Head of caudate nucleus (tissue), 42 donors: ENCODE measurements at places on chromosomes 2 and 18.

GRCh38 chr2:66171530-66171929 is 263.4 kb upstream of the MEIS1 start:
- DNase-seq = no peak

GRCh38 chr2:224412141-224413015 is 10.5 kb upstream of the FAM124B start:
- DNase-seq = no peak

DNA sequence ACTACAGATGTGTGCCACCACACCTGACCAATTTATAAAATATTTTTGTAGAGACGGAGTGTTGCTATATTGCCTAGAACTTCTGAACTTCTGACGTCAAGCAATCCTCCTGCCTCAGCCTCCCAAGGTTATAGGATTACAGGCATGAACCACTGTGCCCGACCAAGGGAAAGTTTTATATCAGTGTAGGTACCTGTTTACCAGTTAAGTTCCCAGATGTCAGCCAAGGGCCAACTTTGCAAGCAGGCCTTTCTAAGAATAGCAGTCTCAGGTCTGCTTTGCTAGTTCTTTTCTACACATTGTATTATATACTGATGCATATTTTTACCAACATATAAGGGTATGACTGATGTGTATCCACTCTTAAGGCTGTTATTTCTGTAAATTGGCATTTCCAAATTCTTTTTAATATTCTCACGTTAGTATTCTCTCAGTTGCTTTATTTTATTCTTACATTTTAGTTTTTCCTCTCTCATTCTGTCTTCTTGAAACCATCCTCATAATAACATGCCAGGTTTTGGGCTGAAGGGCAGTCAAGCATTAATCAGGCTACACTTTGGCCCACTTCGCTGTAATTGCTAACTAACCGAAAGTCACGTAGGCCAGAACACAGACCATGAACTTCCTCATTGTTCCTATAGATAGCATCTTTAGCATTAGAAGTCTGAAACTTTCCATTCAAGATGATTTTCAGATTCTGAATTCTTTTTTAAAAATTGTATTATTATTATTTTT is 25.0 kb upstream of the CXXC1 start:
- DNase-seq = no peak

- DNase-seq = no peak
Measured at GRCh38 chr2:46439582-46439981, 39.8 kb upstream of the TMEM247 start.

GRCh38 chr2:191811807-191812602 is 34.9 kb downstream of the CAVIN2 start:
- peak; percentile 86 for DNase-seq

GRCh38 chr2:188970211-188970610 is 4.0 kb upstream of the COL3A1 start:
- DNase-seq = no peak

GRCh38 chr2:236180076-236180816 is 12.1 kb upstream of the GBX2 start:
- DNase-seq = no peak

DNA sequence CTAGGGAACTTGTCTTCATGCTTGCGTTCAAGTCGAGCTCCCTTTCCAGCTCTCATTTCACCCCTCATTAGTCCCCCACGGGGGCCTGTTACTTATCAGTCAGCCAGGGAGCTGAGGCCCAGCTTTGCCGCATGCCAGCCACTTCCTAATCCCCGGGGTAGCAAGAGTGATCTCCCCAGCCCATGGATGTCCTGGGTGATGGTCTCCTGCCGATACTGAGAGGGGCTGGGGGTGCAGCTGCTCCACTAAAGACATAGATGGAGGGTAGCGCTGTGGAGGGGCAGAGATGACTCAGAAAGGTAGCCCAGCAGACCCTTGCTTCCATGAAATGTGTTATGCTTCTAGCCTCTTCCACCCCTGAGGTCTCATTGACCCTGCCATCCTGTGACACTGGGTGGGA is 314.0 kb upstream of the EPAS1 start:
- no peak for DNase-seq

- no peak for DNase-seq
Measured at GRCh38 chr2:234292205-234292961, 204.5 kb downstream of the ARL4C start.

DNA sequence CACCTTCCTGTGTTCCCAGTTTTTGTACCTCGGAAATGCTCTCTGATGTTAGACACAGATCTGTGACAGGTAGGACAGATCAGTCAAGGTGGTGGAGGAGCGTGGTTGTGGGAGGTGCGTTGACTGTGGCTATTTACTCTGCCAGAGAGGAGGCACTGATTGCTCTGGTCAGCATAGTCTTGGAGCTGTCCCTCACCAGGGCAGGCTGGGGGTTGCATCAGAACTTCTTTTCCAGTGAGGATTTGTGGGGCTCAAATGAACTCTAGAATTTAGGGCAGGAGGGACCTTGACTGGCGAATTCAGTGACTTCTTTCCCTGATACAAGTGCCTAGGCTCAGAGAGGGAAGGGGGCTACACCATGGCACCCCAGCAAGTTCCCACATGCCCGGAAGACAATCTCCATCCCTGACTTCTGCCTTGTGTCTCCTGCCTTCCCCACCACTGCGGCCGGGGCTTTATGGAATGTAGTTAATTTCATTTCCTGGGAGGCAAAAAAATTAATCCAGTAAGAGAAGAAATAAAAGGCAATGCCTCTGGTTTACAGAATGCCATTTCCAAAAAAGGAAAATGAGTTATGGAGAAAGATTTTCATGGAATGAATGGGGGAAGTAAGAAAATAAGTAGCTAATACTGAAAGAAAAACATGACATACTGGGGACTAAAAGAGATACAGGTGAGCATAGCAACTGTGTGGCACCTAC is 26.1 kb downstream of the NIFK start:
- DNase-seq = no peak
